ENCODE measurements at places on chromosomes 7 and 10. TPM values are rescaled to one million over a fixed set of nuclear protein-coding genes. Genes with fewer than 3 reads are reported as not detected.

The BTBD16 gene
- under 0.01 TPM for total RNA-seq

The SFRP4 gene
- total RNA-seq: not detected

The CYP2C8 gene
- total RNA-seq: not detected

The LIPK gene
- total RNA-seq: not detected

DNA sequence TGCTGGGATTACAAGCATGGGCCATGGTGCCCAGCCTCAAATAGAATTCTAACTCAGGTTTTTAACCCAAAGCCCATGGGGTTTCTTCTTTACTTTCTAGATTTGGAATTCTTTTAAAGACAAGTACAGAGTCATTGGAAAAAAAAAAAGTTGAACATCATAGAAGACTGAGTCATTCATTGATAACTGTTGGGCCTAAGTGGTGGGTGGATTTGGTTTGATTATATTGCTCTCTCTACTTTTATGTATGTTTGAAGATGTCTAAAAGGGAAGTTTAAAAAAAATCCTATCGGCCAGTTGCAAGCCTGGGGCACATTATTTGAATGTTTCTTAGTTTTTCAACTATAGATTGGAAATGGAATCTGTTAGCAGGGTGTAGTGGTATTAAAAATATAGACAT lies 49.7 kb downstream of the INPP5F start:
- no peak for DNase-seq

DNA sequence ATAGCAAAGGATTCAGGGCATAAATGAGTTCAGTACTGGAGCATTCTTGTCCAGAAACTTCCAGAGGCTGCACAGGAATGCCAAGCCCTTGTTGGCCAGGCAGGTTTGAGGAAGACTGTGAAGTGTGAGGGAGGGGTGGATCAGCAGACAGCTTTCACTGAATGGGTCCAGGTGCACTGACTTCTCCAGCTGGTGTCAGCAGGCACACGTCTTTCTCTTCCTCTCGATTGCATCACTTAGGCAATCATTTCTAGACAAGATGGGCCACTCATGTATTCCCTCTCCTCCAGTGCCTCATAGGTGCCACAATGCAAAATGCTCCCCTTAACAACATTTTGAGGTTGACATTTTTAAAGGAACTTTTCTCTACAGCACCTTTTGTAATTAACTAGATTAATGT lies 15.6 kb upstream of the PLEKHS1 start:
- no peak for DNase-seq

- DNase-seq: no peak
These were observed 240.7 kb upstream of the MBL2 start for GRCh38 chr10:53013201-53013810.

- no peak for DNase-seq
These were observed 60.4 kb upstream of the ADO start for GRCh38 chr10:62744136-62744535.

GRCh38 chr10:2813286-2813685 lies 254.1 kb upstream of the PFKP start:
- DNase-seq: no peak

GRCh38 chr7:41954976-41955375 lies 252.1 kb upstream of the INHBA start:
- DNase-seq: no peak
